Stimulated activated CD4-positive, alpha-beta T cell treated with anti-CD3 and anti-CD28 coated beads, Interleukin-1b, Interleukin-23, amount 100 ng/mL, for 48 hours (primary cell): ENCODE measurements at places on chromosomes 11 and 22.

DNA sequence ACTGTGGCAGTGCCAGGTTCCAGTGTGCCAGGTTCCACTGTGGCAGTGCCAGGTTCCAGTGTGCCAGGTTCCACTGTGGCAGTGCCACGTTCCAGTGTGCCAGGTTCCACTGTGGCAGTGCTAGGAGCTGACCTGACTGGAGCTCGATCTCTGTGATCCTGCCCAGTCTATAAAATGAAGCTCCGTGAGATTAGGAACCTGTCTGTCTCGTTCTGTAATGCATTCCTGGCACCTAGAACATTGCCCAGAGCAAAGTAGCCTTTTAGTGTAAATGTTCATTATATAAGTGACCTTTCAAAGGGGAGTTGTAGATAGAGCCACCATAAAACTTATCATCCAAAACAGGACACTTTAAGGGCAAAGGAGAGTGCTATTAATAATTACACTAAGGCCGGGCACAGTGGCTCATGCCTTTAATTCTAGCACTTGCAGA, 36.0 kb downstream of the ART5 start:
- DNase-seq: no peak

DNA sequence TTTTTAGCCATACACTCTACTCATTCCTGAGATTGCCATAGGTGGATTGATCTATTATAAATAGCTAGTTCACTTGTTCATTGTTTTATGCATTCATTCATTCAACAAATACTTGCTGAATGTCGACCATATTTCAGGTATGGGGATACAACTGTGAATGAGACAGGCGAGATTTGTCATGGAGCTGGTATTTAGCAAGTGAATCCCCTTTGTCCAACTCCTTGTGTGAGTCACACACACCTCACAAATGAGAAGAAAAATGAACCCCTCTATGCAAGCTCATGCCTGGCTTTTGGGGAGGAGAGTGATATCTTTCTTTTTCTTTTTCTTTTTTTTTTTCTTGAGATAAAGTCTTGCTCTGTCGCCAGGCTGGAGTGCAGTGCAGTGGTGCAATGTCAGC, 1.8 kb upstream of the AMPD3 start:
- DNase-seq: no peak

DNA sequence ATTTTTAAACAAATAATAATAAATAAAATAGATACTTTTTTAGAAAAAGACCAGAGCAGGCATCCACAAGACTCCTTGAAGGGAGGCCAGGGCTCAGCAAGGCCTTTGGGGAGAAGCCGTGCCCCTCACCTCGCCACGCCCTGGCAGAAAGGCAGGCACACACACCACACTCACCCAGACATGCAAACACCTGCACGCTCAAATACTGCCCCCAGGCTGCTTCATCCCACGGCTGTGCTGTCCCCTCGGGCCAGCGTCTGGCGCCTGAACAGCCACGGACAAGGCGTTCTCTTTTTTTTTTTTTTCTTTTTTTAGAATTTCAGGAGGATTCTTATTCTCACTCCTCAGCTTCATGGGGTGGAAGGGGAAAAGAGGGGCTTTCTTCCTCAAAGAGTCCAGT, 1.5 kb downstream of the FADS3 start:
- no peak for DNase-seq

GRCh38 chr11:27553186-27553585, 46.6 kb upstream of the LIN7C start:
- DNase-seq: no peak

DNA sequence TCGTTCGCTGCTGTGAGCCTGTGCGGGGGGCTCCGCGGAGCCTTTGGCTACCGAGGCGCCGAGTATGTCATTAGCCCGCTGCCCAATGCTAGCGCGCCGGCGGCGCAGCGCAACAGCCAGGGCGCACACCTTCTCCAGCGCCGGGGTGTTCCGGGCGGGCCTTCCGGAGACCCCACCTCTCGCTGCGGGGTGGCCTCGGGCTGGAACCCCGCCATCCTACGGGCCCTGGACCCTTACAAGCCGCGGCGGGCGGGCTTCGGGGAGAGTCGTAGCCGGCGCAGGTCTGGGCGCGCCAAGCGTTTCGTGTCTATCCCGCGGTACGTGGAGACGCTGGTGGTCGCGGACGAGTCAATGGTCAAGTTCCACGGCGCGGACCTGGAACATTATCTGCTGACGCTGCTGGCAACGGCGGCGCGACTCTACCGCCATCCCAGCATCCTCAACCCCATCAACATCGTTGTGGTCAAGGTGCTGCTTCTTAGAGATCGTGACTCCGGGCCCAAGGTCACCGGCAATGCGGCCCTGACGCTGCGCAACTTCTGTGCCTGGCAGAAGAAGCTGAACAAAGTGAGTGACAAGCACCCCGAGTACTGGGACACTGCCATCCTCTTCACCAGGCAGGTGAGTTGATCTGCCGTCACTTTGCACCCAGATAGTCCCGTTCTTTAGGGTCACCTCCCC, 1.0 kb downstream of the ADAMTS15 start:
- DNase-seq: no peak

- peak; percentile 25 for DNase-seq
Observed at GRCh38 chr11:7512525-7513233, 1.1 kb upstream of the PPFIBP2 start.
